ENCODE measurements at places on chromosomes 13 and 19.

GRCh38 chr13:113489171-113489548 lies 1.4 kb downstream of the DCUN1D2 start:
- DNase-seq = no peak

GRCh38 chr13:59834801-59835200 lies 328.9 kb downstream of the DIAPH3 start:
- DNase-seq = no peak

DNA sequence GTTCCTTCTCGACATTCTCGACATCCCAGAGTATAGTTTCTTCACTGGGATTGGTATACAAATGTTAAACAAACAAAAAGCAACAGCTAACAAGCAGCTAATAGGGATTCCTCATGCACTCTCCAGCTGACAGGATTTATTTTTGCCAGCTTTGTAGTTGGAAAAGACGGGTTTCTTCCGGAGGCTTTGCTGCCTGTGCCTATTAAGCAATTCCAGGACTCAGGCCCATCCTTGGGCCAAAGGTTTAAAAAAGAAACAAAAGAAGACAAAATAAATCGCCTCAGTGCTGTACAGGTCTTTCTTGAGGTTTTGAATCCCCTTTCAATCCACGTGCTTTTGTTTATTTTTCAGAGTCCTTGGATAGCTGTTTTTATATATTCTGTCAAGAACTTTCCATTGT lies 1414.5 kb upstream of the PCDH9 start:
- DNase-seq = no peak

GRCh38 chr19:13611596-13611995 lies 105.3 kb upstream of the CACNA1A start:
- no peak for DNase-seq

GRCh38 chr13:114283576-114283975 lies 2.2 kb downstream of the UPF3A start:
- DNase-seq = no peak

GRCh38 chr19:32930567-32930966 lies 41.2 kb downstream of the CEP89 start:
- DNase-seq = no peak

- DNase-seq = no peak
Observed at GRCh38 chr13:76936763-76937162, 11.5 kb upstream of the ACOD1 start.

DNA sequence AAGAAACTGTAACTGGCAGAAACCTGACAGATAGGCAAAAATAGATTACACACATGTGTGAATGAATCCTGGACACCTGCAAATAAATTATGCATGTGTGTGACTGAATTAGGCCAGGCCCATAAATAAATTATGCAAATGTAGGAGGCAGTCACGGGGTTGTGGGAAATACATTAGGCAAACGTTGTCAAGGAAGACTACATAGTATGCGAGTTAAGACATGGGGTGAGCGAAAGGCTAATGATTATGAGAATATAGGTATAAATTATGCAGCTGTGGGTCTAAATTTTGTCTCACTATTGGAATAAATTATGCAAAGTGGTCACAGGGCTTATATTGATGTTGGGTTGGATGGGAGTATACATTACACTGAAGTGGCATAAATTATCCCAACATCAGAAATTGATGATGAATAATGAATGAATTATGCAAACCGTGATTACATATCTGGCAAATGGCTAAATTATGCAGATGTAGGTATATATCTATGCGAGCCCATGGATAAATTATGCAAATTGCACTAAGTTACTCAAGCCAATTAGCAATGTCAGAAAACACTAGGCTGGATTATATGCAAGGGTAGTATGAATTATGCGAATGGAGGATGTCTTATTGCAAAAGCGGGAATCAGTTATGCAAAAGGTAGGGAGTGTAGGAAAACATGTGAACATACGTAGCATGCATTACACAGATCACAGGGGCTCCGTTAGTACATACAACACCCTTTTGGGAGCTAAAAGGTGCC lies 6.8 kb downstream of the SLC8A2 start:
- DNase-seq = no peak

GRCh38 chr19:16077984-16078758 lies 1.9 kb downstream of the TPM4 start:
- no peak for DNase-seq

DNA sequence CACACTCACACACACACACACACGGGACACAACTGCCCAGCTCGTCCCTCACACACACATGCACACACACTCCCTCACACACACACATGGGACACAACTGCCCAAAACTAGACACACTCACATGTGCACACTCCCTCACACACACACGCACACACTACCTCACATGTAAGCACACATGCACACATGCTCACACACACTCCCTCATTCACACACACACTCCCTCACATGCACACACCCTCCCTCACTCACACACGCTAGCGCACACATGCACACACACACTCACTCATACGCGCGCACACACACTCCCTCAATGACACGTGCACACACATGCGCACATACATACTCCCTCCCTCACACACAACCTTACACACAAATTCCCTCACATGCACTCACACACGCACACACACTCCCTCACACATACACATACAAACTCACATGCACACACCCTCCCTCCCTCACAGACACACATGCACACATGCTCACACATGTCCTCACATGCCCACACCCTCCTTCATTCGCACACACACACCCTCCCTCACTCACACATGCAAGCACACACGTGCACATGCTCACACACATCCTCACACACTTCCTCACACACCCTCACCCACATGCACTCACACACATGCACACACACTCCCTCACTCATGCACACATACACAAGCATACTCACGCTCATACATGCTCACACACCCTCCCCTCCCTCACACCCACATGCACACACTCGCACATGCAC lies 9.0 kb upstream of the RASA3 start:
- no peak for DNase-seq

- DNase-seq = no peak
Observed at GRCh38 chr19:17778251-17778967, 16.5 kb upstream of the B3GNT3 start.

DNA sequence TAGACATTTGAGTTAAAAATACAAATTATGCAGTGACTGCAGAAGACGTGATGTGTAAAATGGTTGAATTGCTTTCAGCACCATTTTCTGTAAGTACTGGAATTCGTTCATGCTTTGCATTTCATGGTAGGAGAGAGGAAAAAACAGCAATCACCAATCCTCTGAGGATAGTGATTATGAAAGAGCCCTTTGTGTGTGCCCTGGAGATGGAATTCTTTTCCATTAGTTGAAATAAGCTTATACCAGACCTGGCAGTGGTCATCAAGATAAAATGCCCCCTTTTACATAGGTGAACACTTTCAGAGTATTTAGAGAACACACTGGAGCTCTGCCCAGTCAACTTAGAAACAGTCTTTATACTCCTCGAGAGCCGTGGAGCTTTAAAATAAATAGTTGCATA lies 1.7 kb downstream of the CNMD start:
- no peak for DNase-seq

DNA sequence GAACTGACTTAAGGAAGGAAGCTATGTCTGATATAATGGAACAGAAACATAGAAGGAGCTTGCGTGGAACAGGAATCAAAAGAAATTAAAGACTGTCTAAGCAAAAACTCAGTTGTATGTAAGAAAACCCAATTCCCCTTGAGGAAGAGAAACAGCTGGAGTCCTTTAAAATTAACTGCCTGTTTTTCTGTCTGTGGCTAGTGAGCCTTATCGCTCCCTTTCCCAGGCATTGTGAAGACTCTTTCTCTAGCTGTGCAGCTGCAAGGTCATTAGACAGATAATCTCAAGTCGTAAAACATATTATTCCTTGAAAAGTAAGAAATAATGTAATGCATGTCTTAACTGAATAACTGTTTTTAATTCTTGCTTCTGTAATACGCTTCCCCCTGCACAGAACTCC lies 39.7 kb upstream of the IGSF23 start:
- no peak for DNase-seq

- DNase-seq = no peak
Observed at GRCh38 chr19:5893907-5894703, 9.5 kb downstream of the NDUFA11 start.

Measured in NCI-H2029 treated with DMSO at 0.1 percent for 48 hours (cell line).